ENCODE measurements at places on chromosomes 16 and 17.

- no peak for DNase-seq
These were observed 18.1 kb upstream of the MTMR4 start for GRCh38 chr17:58532555-58532951.

DNA sequence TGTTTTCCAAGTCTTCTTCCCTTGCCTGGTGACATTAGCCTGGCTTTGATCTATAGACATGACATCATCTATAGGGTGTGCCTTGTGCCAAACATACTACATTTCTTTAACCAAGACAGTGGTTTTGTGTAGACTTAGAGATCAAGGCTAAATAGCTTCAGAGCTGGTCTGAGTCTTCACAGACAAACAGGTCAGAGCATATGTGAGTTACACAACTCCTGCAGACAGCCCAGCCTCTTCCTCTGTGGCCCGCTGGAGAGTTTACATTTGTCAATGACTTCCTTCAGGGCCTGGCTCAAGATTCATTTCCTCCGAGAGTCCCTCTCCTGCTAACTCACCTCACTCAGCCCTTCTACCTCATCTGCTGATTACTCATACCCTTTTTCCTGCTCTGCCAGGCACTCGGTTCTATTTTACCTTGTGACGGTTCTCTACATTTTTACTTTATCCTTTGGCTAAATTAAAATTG is 73.1 kb upstream of the TANC2 start:
- no peak for DNase-seq

- DNase-seq, result peak; percentile 38
These were observed 747 bp downstream of the ATXN7L3 start for GRCh38 chr17:44198721-44199552.

DNA sequence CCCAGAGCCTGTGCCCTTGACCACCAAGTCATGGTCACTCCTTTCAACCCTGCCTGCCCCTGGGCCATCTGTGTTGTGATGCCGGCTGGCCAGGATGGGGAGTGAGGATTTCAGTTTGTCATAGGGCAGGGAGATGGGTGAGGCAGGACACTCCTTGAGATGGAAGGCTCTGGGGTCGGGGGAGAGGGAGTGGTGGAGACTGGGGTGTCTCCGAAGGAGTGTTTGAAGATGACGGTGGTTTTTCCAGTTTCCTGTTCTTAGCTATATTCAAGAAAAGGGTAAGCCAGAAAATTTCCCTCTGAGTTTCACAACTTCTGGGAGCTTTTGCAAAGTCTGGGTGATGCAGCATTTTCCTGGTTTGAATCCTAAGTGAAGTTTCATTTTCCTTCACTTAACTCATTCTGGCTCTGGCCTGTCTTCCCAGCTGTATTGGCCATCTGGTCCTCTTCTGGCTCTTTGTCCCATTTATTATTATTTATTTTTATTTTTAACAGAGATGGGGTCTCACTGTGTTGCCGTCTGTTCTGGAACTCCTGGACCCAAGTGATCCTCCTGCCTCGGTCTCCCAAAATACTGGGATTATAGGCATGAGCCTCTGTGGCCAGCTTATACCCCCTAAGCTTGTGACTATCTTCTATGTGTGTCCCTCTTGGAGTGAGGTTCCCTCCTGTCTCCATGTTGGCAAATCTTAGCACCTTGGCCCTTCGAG is 27.7 kb downstream of the ABCC1 start:
- DNase-seq, result no peak
